ENCODE measurements at places on chromosomes 1 and 21. TPM values are rescaled to one million over a fixed set of nuclear protein-coding genes. Genes with fewer than 3 reads are reported as not detected.

DNA sequence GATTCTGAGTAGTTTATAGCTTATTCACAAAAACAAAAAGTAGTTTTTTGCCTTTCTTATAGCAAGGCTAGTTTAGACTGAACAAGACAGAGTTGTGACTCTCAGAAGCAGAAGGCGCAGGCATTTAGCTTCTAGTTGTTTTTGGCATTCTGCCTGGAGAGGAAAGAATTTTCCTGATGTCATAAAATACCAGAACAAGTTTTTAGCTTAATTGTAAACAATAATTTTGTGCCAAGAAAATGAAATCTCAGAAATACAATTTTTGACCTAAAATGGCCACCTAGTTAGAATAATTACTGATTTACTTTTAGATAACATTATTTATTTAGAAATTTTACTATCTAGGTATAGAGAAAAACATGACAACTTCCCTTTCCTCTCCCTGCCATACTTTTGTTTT lies 1.0 kb downstream of the DNAJB4 start:
- peak; percentile 76 for DNase-seq

GRCh38 chr1:236560213-236560771 lies 36.5 kb downstream of the LGALS8 start:
- no peak for DNase-seq

DNA sequence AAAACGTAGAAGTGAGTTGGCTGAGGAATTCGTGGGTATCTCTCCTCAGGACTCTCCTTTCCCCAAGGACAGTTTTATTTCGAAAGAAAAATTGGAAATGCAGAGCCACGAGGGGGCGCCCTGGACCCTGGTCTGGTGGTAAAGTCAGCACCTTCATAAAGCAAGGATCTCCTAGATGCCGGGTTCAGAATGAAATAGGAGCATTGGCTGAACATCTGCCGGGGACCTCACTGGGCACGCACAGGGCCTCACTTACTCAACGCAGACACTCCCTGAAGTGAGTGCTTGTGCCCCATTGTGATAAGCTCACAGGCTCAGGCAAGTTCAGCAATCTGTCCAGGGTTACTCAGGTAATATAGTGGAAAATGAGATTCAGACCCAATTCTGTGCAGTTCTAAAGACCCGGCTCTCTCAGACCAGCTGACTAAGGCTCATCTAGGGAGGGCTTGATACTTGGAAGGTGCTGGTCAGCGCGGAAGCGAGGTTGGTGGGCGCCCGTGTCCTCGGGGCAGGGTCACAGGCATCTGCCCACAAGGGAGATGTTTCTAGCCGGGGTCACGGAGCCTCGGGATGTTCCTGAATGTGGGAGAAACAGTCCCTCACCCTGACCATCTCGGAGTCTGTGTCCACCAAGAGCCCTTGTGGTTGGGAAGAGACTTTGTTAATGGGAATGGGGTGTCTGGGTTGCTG lies 55.7 kb upstream of the ETV3 start:
- DNase-seq: peak; percentile 70

GRCh38 chr1:156600733-156601121 lies 552 bp downstream of the GPATCH4 start:
- peak; percentile 18 for DNase-seq

GRCh38 chr1:23422241-23422877 lies 2.2 kb downstream of the TCEA3 start:
- DNase-seq: peak; percentile 68

- no peak for DNase-seq
These were observed 31.4 kb downstream of the RHBG start for GRCh38 chr1:156400191-156400935.

- no peak for DNase-seq
These were observed at the start of gene CRB1 for GRCh38 chr1:197268012-197268411. Gene CRB1, plus strand, starts transcription at chr1:197268252. Its CDS starts 161 bp downstream, at chr1:197268413.

DNA sequence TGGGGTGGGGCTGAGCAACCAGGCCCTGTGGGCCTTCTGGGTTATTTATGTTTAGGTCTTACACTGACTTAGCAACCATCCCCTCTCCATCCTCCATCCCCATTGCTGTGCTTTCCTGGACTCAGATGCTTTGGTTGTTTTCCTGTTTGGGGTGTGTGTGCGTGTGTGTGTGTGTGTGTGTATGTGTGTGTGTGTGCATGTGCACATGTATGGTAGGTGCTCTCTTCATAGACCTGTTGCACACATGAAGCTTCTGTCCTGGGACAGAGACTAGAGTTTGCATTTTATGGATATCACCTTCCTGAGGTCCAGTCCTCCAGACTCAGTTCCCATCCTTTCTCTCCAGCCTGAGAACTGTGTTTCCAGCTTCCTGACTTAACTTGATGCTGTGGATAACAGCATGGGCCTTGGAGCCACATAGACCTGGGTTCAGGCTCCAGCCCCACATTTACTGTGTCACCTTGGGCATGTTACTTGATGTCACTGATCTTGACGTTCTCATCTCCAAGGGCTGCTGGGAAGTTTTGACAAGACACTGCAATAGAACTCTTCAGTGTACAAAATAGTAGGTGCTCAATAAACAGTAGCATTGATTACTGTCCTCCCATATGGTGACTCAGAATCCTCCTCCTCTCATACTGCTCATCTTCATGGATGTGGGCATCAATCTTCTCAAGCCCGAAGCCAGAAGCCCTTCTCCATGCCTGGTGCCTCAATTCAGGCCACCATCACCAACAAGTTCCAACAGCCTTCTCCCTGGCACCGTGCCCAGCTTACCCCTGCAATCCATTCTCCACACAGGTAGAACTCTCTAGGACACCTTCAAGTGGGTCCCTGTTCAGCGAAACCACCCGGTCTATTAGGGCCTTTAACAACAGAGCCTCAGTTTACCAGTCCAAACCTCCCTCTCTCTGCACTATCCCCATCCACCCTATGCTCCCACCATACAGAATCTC lies 181.8 kb upstream of the EDN2 start:
- peak; percentile 46 for DNase-seq

GRCh38 chr1:113765306-113766230 lies 6.3 kb upstream of the PHTF1 start:
- no peak for DNase-seq

GRCh38 chr1:8462371-8462892 lies 144.5 kb downstream of the SLC45A1 start:
- no peak for DNase-seq

- no peak for DNase-seq
These were observed 101.9 kb upstream of the SOD1 start for GRCh38 chr21:31557421-31558188.

- DNase-seq: peak; percentile 62
These were observed 375.7 kb upstream of the CAMK1G start for GRCh38 chr1:209207701-209208286.

GRCh38 chr1:201460814-201461644 lies 8.0 kb downstream of the PHLDA3 start:
- DNase-seq: peak; percentile 99

GRCh38 chr1:228339766-228340685 lies 66.6 kb downstream of the TRIM11 start:
- DNase-seq: no peak

DNA sequence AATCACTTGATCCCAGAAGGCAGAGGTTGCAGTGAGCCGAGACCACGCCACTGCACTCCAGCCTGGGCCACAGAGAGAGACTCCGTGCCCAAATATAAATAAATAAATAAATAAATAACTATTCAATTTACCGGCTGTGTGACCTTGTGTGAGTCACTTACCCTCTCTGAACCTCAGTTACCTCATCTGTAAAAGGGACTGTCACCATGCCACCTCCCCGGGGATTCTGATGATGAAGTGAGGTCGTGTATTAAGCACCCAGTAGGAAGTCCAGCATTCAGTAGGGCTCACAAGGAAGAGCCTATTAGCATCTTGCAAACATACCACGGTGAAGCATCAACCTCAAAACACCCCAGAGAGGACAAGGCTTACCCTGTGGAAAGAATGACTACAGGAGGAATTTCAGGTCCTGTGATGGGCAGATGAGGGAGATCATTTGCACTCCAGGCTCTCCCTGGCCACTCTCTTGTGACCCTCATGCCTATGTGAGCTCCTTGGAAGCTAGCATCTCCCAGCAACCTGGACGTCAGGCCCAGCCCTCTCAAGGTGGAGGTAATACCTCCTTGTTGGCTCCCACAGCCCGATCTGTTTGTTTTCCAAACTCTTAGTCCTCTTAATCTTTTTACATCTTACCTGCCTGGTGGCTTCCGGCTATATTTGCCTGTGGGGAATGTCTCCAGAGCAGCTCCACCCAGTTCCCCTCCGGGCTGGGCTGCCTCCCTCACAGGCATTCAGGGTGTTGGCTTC lies 7.6 kb upstream of the C1QA start:
- no peak for DNase-seq

DNA sequence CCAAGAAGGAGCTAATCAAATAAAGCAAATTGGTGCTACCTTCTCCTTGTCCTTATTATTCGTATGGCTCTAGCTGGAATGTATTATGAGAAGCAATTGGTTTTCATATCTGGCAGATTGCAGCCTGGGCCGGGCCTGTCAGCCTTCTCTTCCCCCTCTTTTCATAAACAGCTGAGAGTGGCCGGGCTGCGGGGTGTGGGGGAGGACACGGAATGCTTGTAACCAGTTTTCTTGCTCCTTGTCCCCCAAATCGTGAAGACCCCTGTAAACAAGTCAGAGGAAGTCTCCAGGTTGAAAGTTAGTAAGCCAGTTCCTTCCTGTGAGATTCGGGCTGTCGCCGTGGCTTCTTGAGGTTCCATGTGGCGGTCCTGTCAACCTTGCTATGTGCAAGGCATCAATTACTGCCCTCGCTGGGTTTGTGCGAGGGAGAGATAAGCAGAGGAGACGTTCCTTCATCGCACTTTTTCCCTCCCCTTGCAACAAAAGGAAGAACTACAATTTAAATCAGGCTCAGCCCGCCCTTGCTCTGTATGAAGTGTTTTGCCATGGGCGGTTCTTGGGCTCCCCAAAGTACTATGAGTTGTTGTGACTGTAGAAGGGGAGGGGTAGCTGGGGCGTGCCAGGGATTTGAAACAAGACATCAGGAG lies 450.7 kb downstream of the CAMTA1 start:
- no peak for DNase-seq

DNA sequence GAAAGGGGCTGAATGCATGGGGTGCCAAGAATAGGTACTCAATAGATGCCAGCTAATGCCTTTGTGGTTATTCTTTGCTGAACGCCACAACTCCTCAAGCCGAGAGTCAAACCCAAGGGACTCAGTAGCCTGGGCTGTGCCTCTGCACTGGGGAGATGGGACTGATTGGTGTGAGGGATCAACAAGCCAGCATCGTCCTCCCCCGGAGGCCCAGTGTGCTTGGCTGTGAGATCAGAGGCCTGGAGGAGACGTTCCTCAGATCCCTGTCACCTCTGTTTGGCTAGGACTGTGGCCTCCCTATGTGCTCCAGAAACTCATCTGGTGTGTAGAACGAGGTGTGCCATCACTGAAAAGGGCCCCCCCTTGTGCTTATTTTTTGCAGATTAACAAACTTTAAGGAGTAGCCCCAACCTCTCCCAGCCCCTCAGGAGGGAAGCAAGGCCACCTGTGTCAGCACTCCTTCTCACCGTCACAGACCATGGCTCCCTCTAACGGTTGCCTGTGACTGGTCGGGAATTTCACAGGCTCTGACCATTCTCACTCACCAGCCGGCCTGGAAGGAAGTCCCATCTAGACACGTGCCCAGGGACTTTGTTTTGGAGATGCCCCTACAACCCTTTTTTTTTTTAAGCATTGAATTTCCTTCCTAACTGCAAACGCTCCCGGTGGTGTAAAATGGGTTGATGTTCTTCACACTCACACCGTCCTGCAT lies 194.0 kb upstream of the VAMP3 start:
- peak; percentile 22 for DNase-seq

DNA sequence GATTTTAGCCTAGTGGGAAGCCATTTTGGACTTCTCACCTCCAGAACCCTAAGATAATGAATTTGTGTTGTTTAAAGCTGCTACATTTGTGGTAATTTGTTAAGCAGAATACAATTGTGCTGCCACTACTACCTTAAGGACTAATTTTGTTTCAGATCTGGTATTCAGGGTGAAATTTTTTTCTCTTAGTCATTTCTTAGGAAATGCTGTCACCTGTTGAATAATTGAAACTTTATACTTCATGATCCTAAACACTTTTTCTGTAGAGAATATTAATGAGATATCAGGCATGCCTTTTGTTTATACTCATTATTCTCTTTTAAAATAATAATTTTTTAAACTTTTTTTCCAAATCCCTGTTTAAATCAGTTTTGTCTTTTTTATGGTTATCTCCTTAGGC lies 246.8 kb downstream of the TGFB2 start:
- peak; percentile 41 for DNase-seq

DNA sequence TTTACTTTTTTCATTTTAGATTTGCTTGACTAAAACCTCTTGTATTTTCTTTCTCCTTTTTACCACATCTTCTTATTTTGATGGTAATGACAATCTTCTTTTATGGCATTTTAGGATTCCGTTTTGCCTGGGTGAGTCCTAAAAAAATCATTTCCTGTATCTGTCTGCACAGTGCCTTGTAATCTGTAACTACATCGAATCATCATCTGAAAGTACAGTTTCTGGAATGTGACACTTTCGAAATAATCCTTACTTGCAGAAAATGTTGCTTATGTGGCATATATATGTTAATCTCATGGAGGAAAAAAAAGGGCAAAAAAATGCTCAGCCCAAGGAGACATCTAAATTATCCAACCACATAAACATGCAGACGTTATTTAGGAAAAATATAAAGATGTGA lies 29.0 kb downstream of the GREM2 start:
- DNase-seq: peak; percentile 6

GRCh38 chr1:42035205-42035829 lies 116.6 kb upstream of the HIVEP3 start:
- DNase-seq: no peak

DNA sequence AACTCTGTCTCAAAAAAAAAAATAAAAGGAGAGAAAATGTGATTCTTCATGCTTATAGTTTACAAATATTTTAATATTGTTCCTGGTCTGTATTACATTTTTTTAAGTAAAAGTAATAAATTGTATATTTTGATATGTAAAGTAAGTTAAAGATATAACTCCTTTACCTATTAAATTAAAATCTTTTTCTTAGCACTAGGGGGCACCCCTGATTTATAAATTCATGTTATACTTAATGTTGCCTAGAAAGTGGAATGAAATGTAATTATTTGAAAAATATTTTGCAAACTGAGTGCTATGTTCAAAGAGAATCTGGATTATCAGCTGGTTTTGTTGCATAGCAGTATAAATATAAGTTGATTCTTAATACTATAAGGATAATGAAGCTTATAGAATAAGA lies 49.2 kb downstream of the RALGPS2 start:
- DNase-seq: peak; percentile 20

DNA sequence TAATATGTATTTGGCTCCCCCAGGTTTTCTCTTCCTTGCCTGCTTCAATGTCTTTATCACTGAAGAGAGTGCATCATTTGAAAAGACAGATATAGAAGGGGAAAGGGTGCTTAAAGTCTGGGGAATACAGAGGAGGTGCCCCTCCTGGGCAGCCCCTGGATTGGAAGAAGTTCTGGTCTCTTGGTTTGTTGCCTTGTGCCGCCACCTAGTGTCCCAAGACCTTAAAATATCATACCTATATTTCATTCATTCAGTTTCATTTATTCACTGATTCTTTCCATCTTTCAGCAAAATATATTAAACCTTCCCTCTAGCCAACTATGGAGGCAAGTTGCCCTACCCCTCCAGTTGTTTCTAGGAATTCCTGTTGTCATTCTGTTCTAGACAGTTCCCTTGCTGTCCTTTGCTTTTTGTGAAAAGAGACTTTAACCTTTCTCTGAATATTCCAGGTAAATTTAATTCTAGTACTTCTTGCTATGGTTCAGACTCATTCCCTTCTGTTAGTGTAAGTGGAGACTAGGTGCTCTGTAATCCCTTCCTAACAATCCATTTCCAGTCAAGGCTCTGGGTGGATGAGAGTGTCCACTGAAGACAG lies 56.1 kb downstream of the MEF2D start:
- DNase-seq: peak; percentile 30

ZNF648 gene
- not detected for total RNA-seq

NES gene
- total RNA-seq: under 0.01 TPM

MLLT11 gene
- total RNA-seq: 4.4 TPM

KIF26B gene
- 1.8 TPM for total RNA-seq

IGSF8 gene
- 42.6 TPM for total RNA-seq

MYBPH gene
- not detected for total RNA-seq
